ENCODE measurements at places on chromosomes 7 and 10.

- DNase-seq, result peak; percentile 32
Observed at GRCh38 chr10:103451831-103452505, at the start of gene CALHM2. Gene CALHM2 (minus strand): TSS chr10:103452370. CDS start chr10:103449941, 2,429 bp downstream.

DNA sequence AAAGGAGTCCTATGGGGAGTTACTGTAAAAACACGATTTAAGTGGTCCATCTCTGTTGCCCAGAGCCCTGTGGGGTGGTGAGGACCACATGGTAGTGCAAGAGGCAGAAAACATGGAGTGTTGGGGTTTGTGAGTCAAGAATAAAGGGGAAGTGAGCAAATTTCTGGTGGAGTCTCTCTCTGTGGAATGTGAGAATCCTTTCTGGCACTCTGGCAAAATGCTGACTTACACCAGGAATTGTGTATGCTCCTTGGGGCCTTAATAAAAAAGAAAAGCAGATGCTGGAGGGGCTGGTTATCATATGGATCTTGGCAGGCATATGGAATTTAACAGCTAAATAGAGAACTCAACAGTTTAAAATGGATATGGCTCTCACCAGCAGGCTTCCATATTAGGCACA, 486.0 kb downstream of the TNS3 start:
- no peak for DNase-seq

DNA sequence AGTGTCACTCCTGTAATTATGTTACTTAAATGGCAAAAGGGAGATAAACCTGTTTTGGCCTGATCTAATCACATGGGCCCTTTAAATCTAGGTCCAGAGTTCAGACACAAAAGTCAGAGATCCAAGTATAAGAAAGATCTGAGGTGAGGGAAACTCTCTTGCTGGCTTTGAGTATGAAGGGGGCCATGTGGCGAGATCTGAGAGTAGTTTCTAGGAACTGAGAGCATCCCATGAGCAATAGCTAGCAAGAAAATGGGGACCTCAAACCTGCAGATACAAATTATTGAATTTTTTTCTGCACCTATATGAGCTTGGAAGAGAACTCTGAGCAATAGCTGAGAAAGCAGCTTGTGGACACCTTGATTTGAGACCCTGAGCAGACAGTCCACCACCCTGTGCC, 27.6 kb downstream of the ANKRD7 start:
- DNase-seq, result no peak

- DNase-seq, result no peak
Observed at GRCh38 chr7:138864667-138865066, 66.7 kb upstream of the ATP6V0A4 start.

- DNase-seq, result no peak
Observed at GRCh38 chr10:117480097-117480496, 62.4 kb upstream of the EMX2 start.

GRCh38 chr7:96416116-96416515, 94.2 kb upstream of the SLC25A13 start:
- DNase-seq, result no peak

- DNase-seq, result no peak
Observed at GRCh38 chr7:132965951-132966350, 115.9 kb downstream of the CHCHD3 start.
